ENCODE measurements at places on chromosomes 4 and X. TPM values are rescaled to one million over a fixed set of nuclear protein-coding genes. Genes with fewer than 3 reads are reported as not detected.

SLC49A3 gene
- total RNA-seq: 1.1 TPM

DNA sequence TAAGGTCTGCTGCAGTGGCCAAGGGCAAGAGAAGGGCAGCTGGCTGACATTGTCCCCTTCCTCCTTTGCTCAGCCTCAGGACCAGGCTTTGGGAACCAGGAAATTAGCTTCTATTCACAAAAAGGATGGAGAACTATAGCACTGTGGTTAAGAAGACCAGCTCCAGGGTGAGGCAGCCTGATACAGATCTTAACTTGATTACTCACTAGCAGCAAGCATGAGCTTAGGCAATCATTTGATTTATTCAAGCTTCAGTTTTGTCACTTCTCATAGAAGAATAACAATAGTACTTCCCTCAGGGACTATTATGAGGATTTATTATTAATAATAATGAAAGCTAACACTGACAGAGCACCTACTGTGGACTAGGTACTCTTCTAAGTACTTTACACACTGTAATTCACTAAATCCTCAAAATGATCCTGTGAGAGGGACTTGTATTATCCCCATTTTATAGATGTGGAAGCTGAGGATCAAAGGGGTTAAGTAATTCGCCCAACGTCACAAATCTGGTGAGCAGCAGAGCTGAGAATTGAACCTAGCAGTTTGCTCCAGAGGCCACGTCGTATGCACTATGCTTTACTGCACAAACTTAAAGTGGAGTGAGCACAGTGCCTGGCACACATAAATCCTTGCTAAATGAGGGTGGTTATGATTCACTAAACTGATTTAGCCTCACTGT, 130.4 kb upstream of the PAK3 start:
- DNase-seq: no peak
- no peak overlapping the region for H3K27ac ChIP-seq
- no peaks in the 10 kb centered on the region for H3K36me3 ChIP-seq
- H3K4me1 ChIP-seq: no peaks in the 10 kb centered on the region

DNA sequence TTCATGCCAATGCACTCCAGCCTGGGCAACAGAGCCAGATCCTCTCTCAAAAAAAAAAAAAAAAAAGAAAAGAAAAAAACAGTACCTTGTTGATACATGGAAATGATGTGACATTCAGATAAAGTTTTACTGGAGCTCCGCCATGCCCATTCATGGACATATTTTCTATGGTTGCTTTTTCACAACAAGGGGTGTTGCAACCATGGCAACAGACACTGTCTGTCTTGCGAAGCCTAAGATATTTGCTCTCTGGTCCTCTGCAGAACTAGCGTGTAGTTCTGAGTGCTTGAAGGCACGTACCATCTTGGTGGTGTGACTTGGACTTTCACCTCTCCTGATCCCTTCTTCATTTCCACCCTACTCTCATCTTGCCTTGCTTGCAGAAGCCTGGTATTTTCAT, 53.2 kb downstream of the TBL1X start:
- no peak overlapping the region for H3K27ac ChIP-seq
- peaks cover 13% of the 10 kb centered on the region for H3K36me3 ChIP-seq
- no peak for DNase-seq
- H3K4me1 ChIP-seq: peaks cover 26% of the 10 kb centered on the region
- H3K4me3 ChIP-seq: no peak overlapping the region

DNA sequence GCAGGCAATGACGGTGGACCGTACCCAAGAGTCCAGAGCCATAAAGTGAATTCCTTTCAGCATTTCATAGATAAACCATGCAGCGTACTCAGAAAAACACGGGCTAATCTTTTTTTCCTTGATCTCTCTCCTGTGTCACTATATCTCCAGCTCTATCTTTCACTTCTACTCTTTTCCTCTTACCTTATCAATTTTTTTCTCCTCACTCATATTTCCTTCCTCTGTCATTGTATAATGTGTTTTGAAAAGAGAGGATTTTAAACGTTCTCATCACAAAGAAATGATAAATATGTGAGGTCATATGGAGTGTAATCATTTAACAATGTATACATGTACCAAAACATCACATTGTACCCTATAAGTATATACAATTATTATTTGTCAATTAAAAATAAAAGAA, 176.5 kb downstream of the CPE start:
- DNase-seq: no peak
- no peaks in the 10 kb centered on the region for H3K27me3 ChIP-seq
- H3K27ac ChIP-seq: no peak overlapping the region
- H3K4me1 ChIP-seq: no peaks in the 10 kb centered on the region
- no peak overlapping the region for H3K4me3 ChIP-seq
- no peaks in the 10 kb centered on the region for H3K36me3 ChIP-seq

DNA sequence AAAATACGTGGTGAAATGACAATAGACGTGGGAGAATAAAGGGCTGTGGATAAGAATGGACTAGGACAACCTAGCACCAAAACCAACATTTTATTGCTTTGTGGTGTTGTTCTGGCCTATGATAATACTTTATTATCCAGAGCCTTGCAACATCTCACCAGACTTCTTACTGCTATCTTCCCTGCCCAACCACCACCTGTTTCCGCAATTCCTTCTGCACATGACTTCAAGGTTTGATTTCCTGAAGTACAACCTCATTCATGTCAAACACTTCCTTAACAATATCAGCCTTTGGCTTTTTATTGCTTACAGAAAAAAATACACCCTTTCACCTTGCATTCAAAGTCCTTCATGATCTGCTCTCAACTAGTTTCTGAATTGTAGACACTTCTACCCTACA, 84.8 kb downstream of the RTL3 start:
- no peak overlapping the region for H3K4me3 ChIP-seq
- H3K4me1 ChIP-seq: peaks cover 16% of the 10 kb centered on the region
- H3K36me3 ChIP-seq: no peaks in the 10 kb centered on the region

GRCh38 chrX:13014111-13015096, 30.0 kb downstream of the FAM9C start:
- peaks cover 52% of the 10 kb centered on the region for H3K4me1 ChIP-seq
- H3K27me3 ChIP-seq: no peaks in the 10 kb centered on the region
- H3K36me3 ChIP-seq: peaks cover 3% of the 10 kb centered on the region
- H3K27ac ChIP-seq: peak overlapping the region; percentile 93
- peak overlapping the region; percentile 18 for H3K4me3 ChIP-seq

DNA sequence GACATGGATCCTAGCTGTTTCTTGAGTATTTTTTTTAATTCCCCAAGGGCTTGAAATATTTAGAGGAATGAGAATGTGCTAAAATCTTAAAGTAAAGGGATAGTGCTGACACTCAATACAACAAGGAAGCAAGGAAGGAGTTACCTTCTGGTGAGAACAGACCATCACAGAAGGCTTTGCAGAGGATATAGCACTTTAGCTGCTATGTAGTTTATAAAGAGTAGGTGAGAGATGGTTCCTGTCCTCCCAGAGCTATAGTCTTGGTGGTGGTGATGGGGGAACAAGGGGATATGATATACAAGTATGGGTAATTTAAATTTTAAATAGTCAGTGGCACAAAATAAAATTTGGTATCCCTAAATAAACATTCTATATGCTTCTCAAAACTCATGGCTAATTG, 47.6 kb downstream of the MTHFD2L start:
- H3K4me1 ChIP-seq: peaks cover 7% of the 10 kb centered on the region
- H3K4me3 ChIP-seq: no peak overlapping the region
- H3K27me3 ChIP-seq: no peaks in the 10 kb centered on the region
- peaks cover 5% of the 10 kb centered on the region for H3K36me3 ChIP-seq
- H3K27ac ChIP-seq: no peak overlapping the region
- DNase-seq: no peak

GRCh38 chrX:72023071-72023470, 108.6 kb downstream of the RTL5 start:
- peaks cover 16% of the 10 kb centered on the region for H3K4me1 ChIP-seq
- no peak overlapping the region for H3K4me3 ChIP-seq

DNA sequence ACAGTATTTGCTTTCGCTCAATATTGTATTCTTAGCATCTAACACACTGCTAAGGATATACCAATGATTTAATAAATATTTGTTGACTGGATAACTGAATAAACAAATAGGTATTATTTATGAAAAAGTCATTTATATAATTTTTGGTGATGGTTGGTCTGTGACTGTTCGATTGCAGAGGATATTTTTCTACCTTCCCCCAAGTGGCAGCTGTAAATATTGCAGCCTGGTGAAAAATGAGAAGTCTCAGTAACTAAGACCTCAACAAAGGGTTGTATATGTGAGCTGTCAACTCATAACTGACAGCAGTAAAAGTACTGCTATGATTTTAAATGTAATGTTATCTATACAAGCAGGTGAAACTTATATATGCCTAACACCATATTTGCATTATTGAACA, 36.0 kb downstream of the HTR2C start:
- no peak for DNase-seq
- no peaks in the 10 kb centered on the region for H3K27me3 ChIP-seq
- H3K27ac ChIP-seq: no peak overlapping the region
- H3K36me3 ChIP-seq: no peaks in the 10 kb centered on the region
- no peaks in the 10 kb centered on the region for H3K4me1 ChIP-seq
- H3K4me3 ChIP-seq: no peak overlapping the region

DNA sequence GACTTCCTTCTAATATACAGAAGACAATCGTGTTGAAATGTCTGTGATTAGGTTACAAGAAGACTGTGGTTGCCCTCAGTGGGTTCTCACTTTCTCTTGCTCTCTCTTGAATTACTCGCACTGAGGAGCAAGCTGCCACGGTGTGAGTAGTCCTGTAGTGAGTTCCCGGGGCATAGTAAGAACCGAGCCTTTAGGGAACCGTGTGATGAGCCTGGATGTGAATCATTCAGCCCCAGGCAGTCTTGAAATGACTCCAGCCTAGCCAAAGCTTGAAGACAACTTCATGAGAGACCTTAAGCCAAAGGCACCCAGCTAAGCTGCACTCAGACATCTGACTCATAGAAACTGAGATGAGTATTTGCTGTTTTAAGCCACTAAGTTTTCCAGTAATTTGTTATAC, 292.7 kb downstream of the SPOCK3 start:
- H3K27me3 ChIP-seq: no peaks in the 10 kb centered on the region
- no peaks in the 10 kb centered on the region for H3K4me1 ChIP-seq
- no peak overlapping the region for H3K4me3 ChIP-seq
- no peak for DNase-seq
- H3K27ac ChIP-seq: no peak overlapping the region

GRCh38 chrX:115949900-115950822, 220.4 kb upstream of the AGTR2 start:
- H3K27ac ChIP-seq: no peak overlapping the region
- H3K4me3 ChIP-seq: no peak overlapping the region
- H3K36me3 ChIP-seq: no peaks in the 10 kb centered on the region
- no peaks in the 10 kb centered on the region for H3K27me3 ChIP-seq

DNA sequence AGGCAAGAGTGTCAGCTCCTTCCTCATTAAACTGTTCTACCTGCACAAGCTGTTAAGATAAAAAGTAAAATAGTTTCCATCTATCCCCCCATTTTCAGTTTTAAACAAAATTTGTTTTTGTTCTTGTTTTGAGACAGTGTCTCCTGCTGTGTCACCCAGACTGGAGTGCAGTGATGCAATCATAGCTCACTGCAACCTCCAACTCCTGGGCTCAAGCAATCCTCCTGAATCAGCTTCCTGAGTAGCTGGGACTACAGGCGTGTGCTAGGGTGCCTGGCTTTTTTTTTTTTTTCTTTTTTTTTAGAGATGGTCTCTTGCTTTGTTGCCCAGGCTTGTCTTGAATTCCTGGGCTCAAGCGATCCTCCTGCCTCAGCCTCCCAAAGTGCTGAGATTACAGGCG, 105.4 kb downstream of the HS6ST2 start:
- H3K36me3 ChIP-seq: peaks cover 5% of the 10 kb centered on the region
- H3K27me3 ChIP-seq: peaks cover 20% of the 10 kb centered on the region
- H3K4me3 ChIP-seq: no peak overlapping the region
- no peak for DNase-seq
- H3K4me1 ChIP-seq: peaks cover 9% of the 10 kb centered on the region

DNA sequence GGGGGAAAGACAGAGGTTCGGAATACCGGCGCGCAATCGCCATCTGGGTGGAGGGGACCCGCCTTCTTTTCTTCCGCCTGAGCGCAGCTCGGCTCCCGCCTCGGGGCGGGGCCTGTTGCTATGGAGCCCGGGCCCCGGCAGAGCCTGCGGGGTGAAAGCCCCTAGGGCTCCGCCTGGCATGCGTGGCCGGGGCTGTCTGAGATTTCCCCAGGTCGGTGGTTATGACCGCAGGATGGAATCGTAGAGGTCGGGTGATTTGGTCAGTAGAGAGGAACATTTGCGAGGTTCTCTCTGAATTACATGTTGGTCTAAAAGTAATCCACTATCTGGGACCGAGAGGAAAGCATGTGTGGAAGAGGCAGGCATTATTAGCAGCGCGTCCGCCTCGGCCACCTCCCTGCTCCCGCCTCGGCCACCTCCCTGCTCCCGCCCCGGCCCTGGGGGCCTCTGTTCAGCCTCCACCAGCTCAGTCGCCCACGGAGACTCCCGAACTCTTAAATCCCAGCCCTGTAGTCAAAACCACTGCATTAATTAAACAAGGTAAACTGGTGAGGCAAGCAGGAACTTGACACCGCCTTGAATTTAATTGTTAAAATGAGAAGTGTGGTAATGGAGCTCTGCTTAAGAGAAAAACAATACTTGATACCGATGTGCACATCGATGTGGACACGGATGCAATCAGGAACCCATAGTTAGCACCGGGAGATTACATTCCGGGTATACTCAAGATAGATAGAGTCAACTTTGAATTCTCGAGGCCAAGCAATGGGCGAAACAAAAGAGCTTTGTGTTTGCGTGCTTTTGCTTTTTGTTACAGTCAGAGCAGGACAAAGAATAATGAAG, 45.2 kb downstream of the TRIM2 start:
- peaks cover 11% of the 10 kb centered on the region for H3K4me1 ChIP-seq
- peak overlapping the region; percentile 62 for H3K27ac ChIP-seq
- DNase-seq: peak; percentile 82
- H3K27me3 ChIP-seq: peaks cover 10% of the 10 kb centered on the region
- H3K36me3 ChIP-seq: no peaks in the 10 kb centered on the region
- peak overlapping the region; percentile 72 for H3K4me3 ChIP-seq

GRCh38 chrX:119190091-119190681, 45.9 kb upstream of the PGRMC1 start:
- no peaks in the 10 kb centered on the region for H3K36me3 ChIP-seq
- no peaks in the 10 kb centered on the region for H3K4me1 ChIP-seq
- H3K27me3 ChIP-seq: no peaks in the 10 kb centered on the region
- no peak for DNase-seq
- H3K27ac ChIP-seq: no peak overlapping the region
- no peak overlapping the region for H3K4me3 ChIP-seq
